IPS DF 19.7 (cell line): ENCODE measurements at places on chromosomes 6 and 20.

- no peak for DNase-seq
These were observed 100.8 kb upstream of the NEDD9 start for GRCh38 chr6:11333132-11333849.

DNA sequence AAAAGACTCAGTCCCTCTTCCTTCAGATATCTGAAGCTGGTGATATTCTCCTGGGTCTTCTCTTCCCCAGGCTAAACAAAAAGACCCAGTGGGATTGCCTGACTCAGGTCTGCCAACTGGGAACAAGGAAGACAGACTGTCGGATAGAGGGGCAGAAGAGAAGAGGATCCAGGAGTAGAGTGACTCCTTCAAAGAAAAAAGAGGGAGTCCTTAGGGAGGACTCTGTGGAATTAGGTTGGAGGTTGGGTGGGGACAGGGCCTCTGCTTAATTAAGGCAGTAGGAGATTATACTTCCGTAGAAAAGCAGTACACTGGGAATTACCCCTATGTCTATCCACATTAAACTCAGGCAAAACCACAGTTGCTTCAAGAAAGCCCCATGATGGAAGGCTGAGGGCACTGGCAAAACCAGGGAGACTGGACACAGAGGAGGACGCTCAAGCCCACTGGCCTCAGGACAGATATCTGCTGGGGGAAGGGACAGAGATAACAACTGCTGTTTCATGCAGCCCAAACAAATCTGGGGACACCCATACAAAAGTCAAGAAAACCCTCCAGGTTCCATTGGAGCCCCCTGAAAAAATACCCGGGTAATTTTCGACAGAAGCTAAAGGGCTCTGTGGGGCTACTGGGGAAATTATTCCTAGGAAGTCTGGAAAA, 5.7 kb downstream of the BCL2L1 start:
- no peak for DNase-seq

DNA sequence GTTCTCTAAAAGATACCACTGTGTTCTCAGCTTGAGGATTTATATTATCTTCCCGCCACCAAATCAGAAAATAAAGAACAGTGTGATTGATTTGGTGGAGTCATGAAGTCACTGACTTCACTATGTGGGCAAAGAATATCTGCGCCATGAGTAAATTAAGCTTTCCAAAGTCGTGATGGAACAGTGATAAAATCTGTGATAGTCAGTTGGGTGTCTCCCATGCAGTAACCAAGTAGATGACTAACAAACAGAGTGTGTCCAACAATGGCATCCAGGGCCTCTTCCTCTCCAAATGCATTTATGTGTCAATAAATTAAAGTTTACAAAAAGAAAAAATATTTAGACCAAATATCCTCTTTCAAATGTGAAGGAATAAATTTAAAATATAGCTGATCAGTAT, 87.0 kb upstream of the DST start:
- DNase-seq: no peak

- DNase-seq: no peak
These were observed 25.6 kb upstream of the FUCA2 start for GRCh38 chr6:143536866-143537691.

GRCh38 chr6:165223101-165223500, 86.3 kb downstream of the C6orf118 start:
- DNase-seq: no peak

- DNase-seq: no peak
These were observed 33.7 kb downstream of the RNF146 start for GRCh38 chr6:127300411-127300810.

GRCh38 chr6:31871046-31871659, 7.6 kb downstream of the SLC44A4 start:
- no peak for DNase-seq

- DNase-seq: no peak
These were observed 42.6 kb upstream of the SUPT3H start for GRCh38 chr6:45420083-45420908.

GRCh38 chr6:169893624-169894023, 142.2 kb downstream of the ERMARD start:
- DNase-seq: no peak

GRCh38 chr6:2734488-2735166, 16.1 kb downstream of the MYLK4 start:
- DNase-seq: peak; percentile 48

GRCh38 chr20:12970372-12970821, 38.4 kb upstream of the SPTLC3 start:
- no peak for DNase-seq

- no peak for DNase-seq
These were observed 74.4 kb downstream of the NOL4L start for GRCh38 chr20:32510601-32511357.

DNA sequence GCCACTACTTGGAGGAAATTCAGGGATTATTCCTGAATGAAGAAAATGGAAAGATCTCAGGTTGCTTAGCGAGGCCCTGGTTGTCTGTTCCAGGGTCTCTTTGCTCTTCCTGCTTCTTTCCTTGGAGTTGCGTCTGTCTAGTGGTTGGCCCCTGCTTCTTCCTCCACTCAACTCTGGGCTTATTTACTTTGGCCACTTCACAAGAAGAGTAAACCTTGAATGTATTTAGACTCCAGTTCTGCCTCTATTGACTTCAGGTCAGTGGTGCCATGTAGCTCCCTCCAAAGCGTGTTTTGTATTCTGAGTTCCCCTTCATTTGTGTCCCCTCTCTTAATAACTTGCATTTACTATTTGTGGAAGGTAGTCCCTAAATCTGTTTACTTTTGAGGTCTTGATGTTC, 456.5 kb downstream of the UTRN start:
- DNase-seq: no peak

- no peak for DNase-seq
These were observed 96.1 kb downstream of the NUS1 start for GRCh38 chr6:117771403-117771802.

- no peak for DNase-seq
These were observed 393.0 kb upstream of the SLC35B3 start for GRCh38 chr6:8828376-8828775.

DNA sequence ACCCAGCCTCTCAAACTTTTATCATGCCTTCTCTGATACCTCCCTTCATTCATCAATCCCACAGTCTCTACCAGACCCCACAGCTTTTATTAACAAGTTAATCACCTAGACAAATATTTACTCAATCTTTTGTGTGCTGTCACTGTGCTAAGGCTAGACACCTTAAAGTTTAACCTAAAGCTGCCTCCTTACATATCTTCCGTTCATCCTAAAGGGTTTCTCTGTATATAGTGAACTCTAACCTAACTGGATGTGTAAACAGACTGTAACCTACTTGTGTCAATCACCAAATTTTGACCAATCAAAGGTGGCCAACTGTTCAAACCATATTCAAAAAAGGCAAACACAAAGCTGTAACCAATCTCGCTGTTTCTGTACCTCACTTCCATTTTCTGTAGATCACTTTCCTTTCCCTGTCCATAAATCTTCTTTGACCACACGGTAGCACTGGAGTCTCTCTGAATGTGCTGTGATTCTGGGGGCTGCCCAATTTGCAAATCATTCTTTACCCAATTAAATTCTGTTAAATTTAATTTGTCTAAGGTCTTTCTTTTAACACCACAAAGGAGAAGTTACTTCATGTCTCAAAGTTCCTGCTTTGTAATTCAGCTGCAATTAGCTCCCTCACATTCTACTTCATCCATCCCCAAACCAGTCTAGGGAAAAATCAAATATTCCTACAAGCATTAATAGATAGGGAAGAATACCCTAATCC, 72.5 kb downstream of the ARHGAP18 start:
- DNase-seq: no peak

- DNase-seq: no peak
These were observed 102.6 kb upstream of the RSPO3 start for GRCh38 chr6:127015858-127016257.

GRCh38 chr6:165571721-165572132, 91.3 kb downstream of the PDE10A start:
- DNase-seq: no peak

DNA sequence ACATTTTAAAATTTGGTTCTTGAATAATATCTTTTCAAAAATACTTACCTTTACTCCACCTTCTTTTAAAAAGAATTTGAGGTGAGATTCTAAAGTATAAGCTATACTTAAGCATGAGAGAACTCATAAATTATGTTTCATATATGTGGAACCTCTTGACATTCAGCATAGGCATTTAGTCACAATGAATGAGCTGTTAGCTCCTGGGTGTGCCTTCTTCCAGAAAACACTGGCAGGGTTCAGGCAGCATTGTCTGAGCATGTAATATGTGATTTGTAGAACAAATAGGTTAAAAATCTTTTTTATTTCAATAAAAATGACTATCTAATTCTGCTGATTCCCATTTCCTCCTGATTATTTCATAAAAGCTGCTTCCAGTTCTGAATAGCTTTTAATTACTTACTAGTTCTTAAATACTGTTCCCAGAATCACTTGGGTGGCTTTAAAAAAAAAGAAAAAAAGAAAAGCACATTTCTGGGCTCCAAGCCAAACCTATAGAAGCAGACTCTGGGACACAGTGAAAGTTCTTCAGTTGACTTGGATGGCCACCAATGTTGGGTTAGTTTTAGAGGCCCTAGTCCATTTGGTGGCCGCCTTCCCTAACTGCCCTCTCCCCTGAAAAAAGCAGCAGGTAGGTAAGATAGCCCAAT, 20.2 kb downstream of the RNF8 start:
- no peak for DNase-seq

GRCh38 chr6:20128018-20128417, 84.3 kb downstream of the MBOAT1 start:
- DNase-seq: no peak

GRCh38 chr6:138485586-138486248, 13.6 kb downstream of the NHSL1 start:
- no peak for DNase-seq

GRCh38 chr6:42967228-42967627, 6.7 kb downstream of the GNMT start:
- DNase-seq: no peak

DNA sequence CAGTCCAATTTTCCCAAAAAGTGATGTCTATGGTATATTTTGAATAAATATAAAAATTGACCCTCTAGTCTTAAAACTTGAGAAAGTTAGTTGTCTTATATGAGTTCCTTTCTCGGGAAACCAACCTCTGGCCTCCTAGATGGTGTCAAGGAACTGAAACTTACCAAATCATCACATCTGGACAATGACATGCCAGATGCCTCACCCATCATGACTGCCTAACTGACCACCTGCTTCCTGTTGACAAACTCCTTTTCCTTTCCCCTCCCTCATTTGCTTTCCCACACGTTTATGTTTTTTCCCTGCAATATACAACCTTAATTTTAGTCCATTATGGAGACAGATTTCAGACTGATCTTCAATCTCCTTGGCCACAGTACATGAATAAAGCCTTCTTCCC, 731.0 kb downstream of the EPHA7 start:
- DNase-seq: no peak

DNA sequence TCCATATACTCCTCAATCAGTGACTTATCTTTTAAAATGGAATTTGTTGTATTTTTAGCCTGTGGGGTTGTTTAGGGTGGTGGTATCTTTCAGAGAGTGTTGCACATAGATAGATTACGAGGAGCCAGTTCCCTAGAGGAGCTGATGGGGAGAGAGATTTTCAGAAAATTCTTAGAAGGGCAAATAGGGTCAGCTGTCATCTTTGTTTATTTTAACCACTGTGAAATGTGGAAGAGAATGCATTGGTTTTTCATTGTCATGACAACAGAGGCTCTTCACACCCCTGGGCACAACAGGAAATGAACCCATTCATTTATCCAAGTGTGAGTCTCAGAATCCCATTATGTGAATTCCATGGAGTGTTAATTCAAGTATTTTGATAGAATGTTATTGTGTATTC, 188.4 kb downstream of the JARID2 start:
- no peak for DNase-seq

DNA sequence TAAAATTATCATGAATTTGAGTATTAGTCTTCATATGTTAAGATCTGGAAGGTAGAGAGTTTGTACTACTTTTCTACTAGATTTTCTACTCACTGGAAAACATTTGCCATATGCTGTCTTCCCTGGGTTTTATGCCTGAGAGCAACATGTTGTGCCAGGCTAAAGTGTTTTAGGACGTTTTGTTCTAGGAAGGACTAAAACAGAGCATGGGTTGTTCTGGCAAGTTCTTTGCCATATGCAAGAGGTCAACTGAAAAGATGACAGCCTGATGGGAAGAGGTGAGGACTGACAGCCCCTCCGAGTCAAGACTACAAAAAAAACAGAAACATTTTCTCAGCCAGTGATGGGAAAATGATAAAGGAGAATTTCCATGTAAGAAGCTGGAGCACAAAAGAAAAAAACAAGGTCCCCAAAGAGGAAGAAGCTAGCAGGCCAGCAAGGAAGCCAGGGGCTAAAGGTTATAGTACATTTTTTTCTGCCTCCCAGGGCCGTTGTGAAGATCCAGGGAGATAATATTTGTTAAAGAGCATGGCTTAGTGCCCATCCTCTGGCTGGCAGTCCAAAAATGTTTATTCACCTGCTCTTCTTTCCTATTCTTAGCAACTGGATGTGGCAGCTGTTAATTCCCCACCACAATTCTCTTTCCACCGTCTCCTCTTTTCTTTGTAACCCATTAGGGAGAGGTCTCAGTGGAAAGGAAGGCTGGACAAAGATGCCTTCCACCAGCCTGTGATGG, 7.8 kb downstream of the SCGN start:
- no peak for DNase-seq

GRCh38 chr20:47680804-47681529, 104.3 kb downstream of the SULF2 start:
- DNase-seq: no peak

DNA sequence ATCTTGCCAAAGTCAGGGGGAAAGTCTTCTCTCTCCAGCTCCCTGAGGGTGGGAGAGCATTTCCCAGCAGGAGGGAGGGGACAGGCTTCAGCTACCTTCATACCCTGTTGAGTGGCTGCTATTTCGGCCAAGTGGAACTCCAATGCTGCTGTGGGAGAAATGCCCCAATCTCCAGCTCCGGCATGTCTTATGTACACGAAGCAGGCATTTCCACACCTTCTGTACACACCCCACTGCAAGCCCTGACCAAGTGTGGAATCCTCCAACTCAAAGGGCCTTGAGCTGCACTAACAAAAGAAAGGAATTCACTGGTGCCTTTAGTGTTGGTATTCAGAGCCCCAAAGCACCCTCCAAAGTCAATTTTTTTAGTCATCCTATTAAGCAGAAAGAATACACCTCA, 313.6 kb upstream of the NT5E start:
- DNase-seq: no peak

- no peak for DNase-seq
These were observed 59.5 kb downstream of the ZMYND8 start for GRCh38 chr20:47296950-47297349.

DNA sequence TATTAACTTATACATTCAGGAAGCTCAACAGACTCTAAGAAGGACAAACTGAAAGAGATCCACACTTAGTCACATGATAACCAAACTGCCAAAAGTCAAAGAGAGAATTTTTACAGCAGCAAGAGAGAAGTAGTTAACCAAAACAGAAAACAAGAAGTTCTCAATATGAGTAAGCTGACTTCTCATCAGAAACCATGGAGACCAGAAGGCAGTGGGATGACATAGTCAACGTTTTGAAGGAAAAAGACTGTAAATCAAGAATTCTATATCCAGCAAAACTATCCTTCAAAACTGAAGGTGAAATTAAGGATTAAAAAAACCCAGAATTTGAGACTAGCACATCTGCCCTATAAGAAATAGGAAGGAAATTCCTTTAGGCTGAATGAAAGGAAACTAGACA, 60.4 kb downstream of the COL19A1 start:
- no peak for DNase-seq

- no peak for DNase-seq
These were observed 644 bp downstream of the KIZ start for GRCh38 chr20:21126581-21126870.

GRCh38 chr6:163702736-163703135, 288.2 kb downstream of the QKI start:
- DNase-seq: no peak

GRCh38 chr6:90544081-90544480, 42.8 kb downstream of the MAP3K7 start:
- no peak for DNase-seq
